ENCODE measurements at places on chromosomes 12 and 14. TPM values are rescaled to one million over a fixed set of nuclear protein-coding genes. Genes with fewer than 3 reads are reported as not detected.

GRCh38 chr14:89029961-89030694 lies 205.7 kb downstream of the TTC8 start:
- no peaks in the 10 kb centered on the region for H3K36me3 ChIP-seq
- H3K4me3 ChIP-seq: no peak overlapping the region
- H3K4me1 ChIP-seq: peaks cover 10% of the 10 kb centered on the region

DNA sequence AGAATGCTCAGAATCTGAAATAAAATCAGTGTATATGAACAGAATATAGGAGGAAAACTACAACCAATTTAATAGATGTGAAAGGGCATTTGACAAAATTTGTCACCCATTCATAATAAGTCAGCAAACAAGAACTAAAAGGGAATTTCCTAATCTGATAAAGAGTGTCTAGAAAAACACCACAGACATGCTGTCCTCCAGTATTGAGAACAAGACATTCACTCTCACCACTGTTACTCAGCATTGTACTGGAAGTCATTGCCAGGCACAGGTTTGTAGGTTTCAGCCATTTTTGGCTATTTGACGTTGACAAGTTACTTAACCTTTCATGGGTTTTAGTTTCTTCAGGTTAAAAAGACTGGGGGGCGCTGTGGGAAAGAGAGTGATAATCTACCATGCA lies 13.2 kb downstream of the EIF2S1 start:
- H3K27me3 ChIP-seq: no peaks in the 10 kb centered on the region
- H3K4me3 ChIP-seq: no peak overlapping the region
- no peaks in the 10 kb centered on the region for H3K4me1 ChIP-seq

- no peak overlapping the region for H3K27ac ChIP-seq
- no peak overlapping the region for H3K4me3 ChIP-seq
- peaks cover 27% of the 10 kb centered on the region for H3K36me3 ChIP-seq
- DNase-seq: no peak
- no peaks in the 10 kb centered on the region for H3K4me1 ChIP-seq
- no peaks in the 10 kb centered on the region for H3K27me3 ChIP-seq
Measured at GRCh38 chr14:73896521-73896920, 9.9 kb downstream of the ZNF410 start.

GRCh38 chr14:81509838-81510452 lies 23.7 kb downstream of the SEL1L start:
- peaks cover 15% of the 10 kb centered on the region for H3K36me3 ChIP-seq
- DNase-seq: no peak
- no peak overlapping the region for H3K4me3 ChIP-seq
- peaks cover 28% of the 10 kb centered on the region for H3K4me1 ChIP-seq

The ART4 gene
- total RNA-seq: 0.17 TPM

The NAV3 gene
- 29.9 TPM for total RNA-seq

The ISM2 gene
- total RNA-seq: 0.26 TPM

The LRRK2 gene
- total RNA-seq: 0.35 TPM

All from chondrocyte (in vitro differentiated cells).